ENCODE measurements at places on chromosomes 1 and 21.

- DNase-seq: no peak
Measured at GRCh38 chr21:39453571-39454179, 1.9 kb downstream of the SH3BGR start.

- no peak for DNase-seq
Measured at GRCh38 chr1:8328271-8328670, 10.4 kb downstream of the SLC45A1 start.

DNA sequence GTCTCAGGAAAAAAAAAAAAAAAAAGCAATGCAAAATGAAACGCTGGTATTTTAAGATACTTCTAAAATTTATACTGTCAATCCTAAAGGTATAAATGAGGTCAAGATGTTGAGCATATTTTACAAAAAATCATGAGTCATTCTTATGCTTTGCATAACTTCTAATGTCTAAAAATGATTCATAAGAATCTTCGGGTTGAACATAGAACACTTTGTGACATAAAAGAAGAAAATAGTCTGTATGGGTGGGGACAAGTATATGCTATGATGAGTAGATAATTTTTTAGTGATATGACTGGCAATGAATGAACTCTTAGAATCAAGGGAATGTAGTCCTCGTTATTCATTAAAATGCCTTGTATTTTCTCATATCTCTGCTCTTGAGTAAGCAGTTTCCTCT, 416.9 kb upstream of the USP24 start:
- no peak for DNase-seq

GRCh38 chr1:242243472-242243871, 244.6 kb upstream of the MAP1LC3C start:
- no peak for DNase-seq

Data from CD4-positive, alpha-beta T cell treated with Interleukin-6 at 100 ng/mL for 8 hours (primary cell).